ENCODE measurements at places on chromosomes 12 and 14.

- DNase-seq, result no peak
Observed at GRCh38 chr12:265096-265495, 2.5 kb upstream of the SLC6A13 start.

DNA sequence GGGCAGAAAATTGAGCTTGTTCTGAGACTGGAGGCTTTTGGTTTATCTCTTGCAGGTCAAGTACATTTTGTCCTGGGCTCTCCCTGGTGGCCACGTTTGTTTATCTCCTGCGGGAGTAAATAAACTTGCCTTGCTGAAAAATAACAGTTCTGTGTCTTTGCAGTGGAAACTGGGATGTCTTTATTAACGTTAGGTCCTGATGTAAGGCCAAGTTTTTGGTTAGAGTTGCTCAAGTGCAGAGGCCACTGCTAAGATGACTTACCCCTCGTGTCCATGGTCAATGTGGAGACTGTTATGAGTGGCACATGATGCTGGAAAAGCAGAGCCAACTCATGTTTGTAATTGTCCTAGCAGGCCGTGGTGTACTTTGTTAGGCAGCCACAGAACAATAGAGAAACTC, 3.8 kb downstream of the PTPN11 start:
- no peak for DNase-seq

- no peak for DNase-seq
Observed at GRCh38 chr12:128852026-128852698, 1.1 kb upstream of the GLT1D1 start.

GRCh38 chr12:93245543-93245942, 132.2 kb upstream of the NUDT4 start:
- no peak for DNase-seq

DNA sequence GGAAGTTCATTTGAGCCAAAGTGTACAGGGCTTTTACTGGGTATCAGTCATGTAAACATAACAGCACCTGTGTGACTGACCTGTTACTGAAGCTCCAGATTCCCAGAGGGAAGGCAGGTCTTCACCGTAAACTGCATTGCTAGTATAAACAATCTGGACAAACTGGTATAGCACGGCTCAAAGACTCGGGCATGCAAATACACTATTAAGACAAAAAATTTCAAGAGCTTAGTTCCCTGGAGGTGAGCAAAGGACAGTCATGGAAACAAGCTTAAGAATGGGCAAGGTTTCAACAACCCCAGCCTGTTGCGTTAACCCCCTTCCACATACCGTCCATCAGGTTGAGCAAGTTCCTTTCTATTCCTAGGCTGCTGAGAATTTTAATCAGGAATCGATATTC, 9.4 kb downstream of the PARP11 start:
- no peak for DNase-seq

DNA sequence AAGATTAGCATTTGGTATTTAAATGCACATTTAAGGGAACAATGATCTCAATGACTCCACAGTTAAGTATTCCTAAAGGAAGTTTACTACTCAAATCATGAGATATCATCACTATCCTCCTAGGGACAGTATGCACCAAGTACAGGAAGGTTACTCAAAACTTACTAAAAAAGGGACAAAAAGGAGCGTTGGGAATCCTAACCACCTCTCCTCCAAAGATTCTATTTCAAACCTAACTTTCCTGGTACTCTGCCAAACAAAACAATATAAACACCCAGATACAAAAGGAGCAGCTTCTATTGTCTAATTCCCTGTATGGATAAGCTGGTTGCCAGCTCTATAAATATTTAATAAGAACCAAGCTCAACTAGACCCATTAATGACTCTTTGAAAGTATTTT, 377.7 kb downstream of the NUAK1 start:
- DNase-seq, result no peak

GRCh38 chr12:87427770-87428169, 601.4 kb downstream of the C12orf50 start:
- no peak for DNase-seq

DNA sequence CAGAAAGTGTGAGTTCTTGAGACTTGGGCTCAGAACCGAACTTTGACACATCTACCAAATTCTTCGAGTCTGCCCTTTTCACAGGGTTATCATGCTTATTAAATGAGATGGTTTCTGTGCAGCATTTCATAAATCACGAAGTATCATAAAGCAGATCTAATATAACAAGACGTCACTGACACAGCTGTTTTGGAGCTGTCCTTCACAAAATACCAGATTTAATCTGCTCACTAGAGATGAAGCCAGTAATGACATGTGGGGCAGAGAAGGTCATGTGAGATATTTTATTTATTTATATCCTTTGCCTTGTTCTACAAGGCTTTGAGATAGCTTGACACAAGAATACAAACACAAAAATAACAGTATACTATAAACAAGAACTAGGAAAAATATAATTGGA, 127.0 kb downstream of the RPAP3 start:
- DNase-seq, result no peak

DNA sequence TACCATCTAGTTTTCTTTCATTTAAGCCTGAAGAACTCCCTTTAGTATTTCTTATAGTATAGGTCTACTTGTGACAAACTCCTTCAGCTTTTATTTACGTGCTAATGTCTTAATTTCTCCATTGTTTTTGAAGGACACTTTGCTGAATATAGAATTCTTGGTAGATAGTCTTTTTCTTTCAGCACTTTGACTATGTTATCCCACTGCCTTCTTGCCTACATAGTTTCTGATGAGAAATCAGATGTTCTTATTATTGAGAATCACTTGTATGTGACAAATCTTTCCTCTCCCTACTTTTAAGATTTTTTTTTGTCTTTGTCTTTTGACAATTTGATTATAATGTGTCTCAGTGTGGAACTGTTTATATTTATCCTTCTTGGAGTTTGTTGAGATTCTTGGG, 5.1 kb upstream of the MIS18BP1 start:
- no peak for DNase-seq

DNA sequence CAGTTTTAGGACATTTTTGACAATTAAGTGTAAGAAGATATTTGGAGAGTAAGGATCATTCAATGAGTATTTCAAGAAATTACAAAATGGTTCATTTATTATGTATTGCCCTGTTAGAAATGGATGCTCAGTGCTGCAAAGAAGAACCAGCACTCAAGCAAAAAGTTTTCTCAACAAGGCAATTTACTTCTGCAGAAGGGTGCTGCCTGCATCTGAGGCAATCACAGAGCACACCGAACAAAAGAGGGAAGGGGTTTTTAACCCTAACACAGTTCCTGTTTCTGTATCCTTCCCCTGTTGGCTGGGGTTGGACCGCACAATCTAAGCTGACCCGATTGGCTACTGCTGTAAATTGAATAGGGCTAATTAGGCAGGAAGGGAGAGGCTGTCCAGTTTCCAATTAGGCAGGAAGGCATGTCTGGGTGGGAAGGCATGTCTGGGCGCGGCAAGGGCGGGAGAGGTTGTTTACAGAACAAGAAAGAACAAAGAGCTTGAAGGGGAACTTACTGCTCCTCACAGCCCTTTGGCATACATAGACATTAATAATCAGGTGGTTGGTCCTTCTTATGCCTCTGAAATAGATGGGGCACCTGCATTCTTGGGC, 41.4 kb downstream of the SPTSSA start:
- DNase-seq, result no peak

DNA sequence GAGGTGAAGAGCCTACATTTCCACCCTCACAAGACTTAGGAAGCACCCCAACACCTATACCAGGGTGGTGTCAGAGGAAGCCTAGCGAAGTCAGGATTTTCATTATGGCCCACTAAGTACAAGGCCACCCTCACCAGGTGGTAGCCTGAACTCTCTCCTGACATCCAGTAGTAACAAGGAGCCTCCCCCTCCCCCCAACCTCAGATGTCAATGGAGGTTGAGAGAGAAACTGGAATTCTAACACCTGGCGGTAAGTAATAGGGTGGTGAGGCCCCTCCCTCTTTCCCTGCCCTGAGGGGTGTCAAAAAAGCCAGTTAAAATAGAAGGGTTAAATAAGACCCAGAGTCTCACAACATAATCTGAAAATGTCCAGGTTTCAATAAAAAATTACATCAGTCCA, 37.6 kb downstream of the SINHCAF start:
- DNase-seq, result no peak

GRCh38 chr12:16300736-16301135, 23.3 kb upstream of the SLC15A5 start:
- DNase-seq, result no peak

DNA sequence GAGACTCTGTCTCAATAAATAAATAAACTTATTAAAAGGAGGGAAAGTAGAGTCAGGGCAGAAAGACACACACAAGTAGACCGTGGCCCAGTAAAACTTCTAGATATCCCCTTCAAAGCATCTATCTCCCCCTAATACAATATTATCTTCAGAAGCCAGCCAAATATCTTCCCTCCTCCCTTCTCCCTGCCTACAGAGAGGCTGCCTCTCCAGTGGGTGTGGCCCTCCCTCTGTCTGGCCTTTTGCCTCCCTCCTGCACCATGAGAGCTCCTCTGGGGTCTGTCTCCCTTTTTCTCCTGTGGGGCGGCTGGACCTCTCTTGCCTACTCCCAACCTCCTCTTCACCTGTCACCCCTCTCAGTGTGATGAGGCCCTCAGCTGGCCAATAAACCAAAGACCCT, 139.2 kb downstream of the EGLN3 start:
- no peak for DNase-seq

DNA sequence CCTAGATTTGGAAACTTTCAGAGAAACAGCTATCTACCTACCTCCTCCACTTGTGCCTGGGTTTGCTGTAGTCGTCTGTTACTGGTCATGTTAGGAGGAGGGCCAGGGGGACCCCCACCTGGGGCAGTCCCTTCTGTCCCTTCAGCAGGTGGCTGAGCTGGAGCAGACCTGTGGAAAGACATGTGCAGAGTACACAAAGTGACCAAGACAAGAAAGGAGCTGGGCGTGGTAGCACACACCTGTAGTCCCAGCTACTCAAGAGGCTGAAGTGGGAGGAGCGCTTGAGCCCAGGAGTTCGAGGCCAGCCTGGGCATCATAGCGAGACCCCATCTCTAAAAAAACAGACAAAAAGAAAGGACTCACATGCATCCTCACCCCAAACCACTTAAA, 4.3 kb downstream of the VAMP1 start:
- no peak for DNase-seq

DNA sequence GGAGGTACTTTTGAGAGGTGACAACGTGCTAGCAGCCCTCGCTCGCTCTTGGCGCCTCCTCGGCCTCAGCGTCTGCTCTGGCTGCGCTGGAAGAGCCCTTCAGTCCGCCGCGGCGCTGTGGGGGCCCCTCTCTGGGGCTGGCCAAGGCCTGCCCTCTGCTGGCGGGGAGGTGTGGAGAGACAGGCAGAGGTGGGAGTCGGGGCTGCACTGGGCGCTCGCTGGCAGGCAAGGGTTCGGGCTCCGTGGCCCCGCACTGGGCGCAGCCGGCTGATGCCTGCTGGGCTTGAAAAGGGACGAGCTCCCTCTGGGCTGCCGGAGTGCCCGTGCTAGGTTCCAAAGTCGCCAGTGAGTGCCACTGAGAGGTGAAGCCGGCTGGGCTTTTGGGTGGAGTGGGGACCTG, 580.0 kb downstream of the DIO2 start:
- no peak for DNase-seq
